Caco-2 (cell line): ENCODE measurements at places on chromosomes 11 and 22.

DNA sequence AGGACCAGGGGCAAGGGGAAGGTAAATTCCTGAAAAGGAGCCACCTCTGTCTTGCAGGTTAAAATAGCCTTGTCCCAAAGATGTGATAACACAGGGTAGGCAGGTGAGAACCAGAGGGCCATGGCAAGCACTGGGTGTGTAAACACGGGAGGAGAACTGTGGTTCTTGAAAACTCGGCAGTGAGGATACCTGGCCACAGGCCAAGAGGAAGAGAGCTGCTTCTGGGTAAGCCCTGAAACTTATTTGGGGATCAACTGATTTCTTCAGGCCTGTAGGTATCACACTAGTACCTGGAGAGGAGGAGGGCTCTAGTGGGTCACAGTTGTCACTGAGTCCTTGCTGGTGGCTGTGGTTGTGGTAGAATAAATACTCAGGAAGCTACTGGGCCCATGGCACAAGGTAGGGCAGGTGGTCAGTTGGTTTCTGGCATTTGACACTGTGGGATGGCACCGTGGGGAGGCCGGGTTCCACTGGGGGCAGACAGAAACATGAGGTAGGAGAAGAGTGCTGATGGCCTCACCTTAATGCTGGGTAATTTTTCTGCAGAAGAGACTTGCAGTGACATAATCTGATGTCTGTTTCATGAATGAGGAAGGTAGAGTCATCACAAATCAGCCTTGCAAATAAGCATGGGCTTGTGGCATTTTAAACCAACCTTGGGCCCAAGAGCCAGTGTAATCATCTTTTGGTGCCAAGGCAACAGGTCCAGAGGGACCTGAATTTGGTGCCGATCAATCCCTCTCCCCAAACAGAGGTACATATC lies 22.0 kb downstream of the AMPD3 start:
- no peak for DNase-seq

DNA sequence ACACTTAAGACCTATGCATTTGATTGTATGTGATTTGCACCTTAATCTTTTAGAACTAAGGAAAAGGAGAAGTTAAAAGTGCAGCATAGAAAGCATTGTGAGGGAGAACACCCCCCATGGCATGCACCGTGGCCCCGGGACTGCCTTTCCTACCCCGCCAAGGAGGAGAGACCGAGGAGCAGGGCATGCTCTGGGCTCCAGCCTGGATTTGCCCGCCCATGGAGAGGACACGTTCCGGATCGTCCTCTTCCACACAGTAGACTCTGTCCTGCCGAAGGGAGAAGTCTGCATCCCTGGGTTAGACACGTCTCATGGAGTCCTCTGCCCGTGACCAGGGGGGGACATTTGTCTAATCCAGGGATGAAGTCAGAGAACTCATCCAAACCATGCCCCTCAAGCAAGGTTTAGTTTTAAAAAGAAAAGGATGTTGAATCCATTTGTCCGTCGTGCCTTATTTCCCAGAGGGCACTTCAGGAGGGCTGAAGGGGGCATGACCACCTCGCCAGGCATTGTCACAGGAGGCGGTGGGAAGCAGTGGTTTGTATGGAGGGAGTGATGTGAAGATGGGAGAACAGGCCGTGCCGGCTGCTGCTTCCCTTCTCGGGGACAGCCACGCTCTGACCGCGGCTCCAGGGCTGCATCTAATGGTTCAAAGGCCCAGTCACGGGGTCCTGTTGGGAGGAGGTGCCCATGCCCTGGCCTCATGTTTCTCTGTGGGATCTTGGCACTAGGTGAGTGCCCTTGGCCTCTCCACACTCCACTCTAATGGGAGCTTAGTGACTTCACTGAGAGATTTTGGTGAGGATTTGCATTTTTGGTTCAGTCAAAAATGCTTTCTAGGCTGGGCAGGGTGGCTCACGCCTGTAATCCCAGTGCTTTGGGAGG lies 66.2 kb upstream of the GAL start:
- DNase-seq: no peak

DNA sequence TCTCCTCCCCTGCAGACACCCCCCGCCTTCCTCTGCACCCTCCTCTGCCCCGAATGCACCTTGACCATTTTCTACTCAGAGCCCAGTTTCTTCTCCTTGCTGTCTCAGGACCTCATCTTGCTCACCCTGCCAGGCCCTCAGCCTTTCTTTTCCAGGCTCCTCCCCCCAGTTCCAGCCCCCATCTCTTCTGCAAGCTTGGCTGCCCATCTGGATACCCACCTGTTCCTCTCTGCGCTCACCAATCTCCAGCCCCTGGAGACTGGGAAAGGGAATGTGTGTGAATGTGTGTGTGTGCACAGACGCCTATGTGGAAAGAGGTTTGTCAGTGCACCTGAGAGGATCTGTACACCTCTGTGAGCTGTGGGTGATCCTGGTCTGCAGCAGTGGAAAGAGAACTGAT lies 36.4 kb downstream of the SLC22A12 start:
- no peak for DNase-seq

GRCh38 chr11:122521626-122522025 lies 133.9 kb upstream of the UBASH3B start:
- DNase-seq: no peak

DNA sequence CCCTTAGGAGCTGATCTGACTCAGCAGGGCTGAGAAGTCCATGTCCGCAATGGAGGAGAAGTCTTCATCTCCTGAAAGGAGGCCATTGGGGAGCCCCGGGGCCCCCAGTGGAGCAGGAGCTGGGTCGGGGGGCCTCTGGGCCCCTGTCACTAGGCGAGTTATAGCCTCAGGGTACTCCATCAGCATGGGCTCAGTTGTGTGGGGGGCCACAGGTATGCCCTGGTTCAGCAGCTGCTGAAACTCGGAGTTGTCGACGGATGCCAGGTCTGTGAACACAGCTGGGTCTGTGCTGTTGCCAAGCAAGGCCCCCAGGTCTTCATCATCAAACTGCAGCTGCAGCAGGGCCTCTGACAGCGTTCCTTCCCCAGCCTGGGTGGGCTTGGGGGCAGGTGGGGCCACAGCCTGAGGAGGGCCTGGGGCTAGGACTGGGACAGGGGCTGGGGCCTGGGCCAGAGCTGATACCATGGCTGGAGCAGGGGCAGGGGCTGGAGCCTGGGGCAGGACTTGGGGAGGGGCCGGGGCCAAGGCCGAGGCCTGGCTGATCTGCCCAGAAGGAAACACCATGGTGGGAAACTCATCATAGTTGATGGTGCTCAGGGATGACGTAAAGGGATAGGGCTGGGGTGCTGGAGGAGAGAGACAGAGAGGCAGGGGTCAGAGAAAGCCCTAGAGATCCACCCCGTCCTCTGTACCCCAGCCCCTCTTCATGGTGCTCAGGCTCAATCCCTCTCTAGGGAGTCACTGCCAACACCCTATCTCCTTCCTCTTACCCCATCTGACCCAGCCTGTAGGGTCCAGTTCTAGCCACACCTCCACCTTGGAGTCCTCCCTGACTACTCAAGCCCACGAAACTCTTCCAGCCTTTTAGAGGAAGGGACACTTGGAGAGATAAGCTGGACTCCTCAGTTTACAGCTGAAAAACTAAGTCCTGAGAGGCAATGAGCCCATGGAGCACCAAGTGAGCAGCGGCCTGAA lies 8.1 kb downstream of the RELA start:
- no peak for DNase-seq

DNA sequence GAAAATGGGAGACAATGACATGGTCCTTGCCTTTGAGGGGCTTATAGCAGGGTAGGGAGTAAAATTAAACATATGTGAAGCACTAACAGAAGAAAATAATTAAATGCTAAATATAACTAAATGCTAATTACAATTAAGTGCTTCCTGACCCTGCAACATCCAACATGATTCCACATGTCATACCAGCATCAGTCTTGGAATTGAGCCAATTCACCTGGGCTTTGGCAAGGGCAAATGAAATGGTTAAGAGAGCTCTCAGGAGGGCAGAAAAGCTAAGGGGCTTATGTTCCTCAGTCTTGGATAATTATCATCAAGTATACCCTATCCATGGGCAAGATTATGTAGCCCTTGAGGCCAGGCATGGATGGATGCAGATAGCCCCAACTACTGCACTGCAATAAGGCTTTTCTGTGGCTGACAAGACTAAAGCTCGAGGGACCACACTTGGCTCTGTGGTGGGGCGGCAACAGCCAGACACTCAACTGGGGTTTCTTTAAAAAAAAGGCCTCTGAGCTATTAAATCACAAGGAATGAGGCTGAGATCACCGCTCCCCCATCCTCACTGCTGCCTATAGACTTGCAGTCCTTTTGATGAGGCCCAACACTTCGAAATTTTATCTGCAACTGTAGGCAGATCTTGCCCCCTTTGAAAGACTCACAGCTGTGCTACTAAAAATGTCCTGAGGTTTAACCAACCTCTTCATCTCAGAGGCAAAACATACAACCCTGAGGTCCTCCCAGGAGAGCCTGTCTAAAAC lies 39.0 kb downstream of the IL18BP start:
- no peak for DNase-seq
